Mucosa of gallbladder (tissue), 1 donor: ENCODE measurements at places on chromosomes 2 and 18. TPM values are rescaled to one million over a fixed set of nuclear protein-coding genes. Genes with fewer than 3 reads are reported as not detected.
A peak's percentile ranks its signal among the peaks of the same experiment; 100 is the strongest.

The IMP4 gene
- 59.7 TPM for total RNA-seq

The WNT6 gene
- 1.5 TPM for total RNA-seq

DNA sequence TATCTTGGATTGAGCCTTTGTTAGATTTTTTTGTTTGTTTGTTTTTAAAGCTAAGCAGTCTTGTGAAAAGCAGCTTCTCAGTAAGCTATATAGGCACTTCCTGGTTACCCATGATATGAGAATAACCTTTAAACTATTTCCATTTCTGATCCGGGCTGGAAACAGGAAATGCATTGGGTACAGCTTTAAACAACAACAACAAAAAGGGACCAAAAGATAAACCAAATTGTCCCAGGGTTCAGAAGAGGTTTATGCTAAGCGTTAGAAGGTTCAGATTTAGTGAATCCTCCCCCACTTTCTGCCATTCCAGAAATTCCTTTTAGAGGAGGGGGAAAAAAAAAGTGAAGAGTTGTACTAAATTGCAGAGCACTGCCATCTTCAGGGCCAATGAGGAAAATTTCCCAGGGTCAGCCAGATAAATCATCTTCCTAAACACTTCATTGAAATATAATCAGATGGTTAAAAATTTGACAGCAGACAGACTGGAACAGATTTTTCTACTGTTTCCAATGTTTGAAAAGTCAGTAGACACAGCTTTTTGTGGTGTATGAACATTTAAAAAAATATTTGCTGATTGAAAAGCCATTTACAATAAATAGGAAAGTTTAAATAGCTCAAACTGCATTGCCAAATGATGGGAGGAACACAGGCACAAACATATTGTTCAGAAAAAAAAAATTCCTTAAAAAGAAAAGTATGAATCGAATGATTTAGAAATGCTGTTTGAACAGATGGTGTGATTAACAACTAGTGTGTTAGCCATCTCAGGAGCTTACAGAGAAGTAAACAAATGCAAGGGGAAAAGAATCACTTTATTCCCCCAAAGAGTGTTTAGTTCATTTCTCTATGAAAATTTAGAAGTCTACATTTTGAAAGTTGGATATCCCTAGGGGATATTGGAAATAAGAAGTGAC is 189.9 kb upstream of the TANK start:
- peak; percentile 38 for DNase-seq

The REG1B gene
- total RNA-seq: 8.1 TPM

DNA sequence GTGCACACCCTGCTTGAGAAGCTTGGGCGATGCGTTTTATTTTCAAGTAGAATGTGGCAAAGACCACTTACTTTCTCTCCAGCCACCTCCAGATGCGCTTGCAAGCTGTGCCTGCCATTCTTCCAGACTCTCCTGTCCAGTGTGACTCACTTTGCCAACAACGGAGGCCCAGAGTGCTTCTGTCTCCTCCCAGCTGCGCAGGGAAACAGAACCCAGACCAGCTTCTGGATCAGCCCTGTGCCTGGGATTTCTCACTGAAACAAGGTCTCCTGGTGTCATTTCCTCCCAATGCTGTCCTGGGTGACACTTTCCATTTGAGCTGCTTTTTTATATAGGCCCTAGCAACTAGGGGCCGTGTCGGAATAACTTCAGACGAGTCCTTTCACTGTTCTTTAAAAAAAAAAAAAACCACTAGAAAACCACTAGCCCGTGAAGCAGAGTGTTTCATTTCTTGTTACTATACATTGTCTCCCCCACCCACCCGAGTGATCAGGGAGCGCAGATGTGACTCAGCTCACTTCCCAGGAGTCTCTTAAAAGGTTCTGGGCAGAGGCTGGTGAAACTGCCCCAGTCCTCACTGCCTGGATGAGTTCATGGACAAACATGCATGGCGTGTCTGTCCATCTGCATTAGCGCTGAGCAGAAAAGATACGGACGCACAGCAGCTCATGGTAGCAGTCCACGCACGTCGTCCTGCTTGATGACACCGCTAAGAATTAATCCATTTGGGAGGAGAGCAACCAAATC is 25.3 kb upstream of the RPL31 start:
- peak; percentile 48 for DNase-seq

DNA sequence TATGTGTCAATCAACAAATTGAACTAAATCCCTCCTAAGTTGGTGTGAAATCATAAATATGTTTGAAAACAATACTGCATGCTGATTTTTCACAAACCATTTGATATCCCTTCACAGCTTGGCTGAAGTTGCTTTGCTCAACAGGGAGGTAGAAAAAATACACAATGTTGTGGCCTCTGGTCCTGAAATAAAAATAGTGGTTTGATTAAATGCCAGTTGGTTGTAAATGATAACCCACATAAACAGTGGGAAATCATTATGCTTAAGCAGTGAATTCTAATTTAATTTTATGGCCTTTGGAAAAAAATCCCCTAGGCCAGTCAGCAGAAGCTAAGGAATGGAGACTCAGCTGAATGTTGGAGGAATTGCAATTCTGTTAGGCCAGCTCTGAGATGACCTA is 359.4 kb upstream of the CWC22 start:
- no peak for DNase-seq

The KCNS3 gene
- total RNA-seq: 6.5 TPM

The HOXD13 gene
- not detected for total RNA-seq

DNA sequence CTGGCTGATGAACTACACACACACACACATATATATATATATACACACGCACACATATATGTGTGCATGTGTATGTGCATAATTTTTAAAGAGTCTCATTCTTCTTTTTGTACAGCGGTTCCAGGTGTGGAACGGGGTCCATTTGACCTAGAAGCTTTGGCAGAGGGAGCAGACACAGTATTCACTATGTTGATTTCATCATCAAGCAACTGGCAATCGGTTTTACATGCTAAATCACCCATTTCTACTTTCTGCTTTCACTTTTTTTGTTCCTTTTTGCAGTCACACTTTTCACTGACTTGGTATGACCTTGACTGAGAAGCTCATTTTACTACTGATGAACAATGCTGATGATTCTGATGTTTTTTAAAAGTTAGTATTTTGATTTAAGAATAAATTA is 63.0 kb upstream of the PGAP1 start:
- DNase-seq: no peak

DNA sequence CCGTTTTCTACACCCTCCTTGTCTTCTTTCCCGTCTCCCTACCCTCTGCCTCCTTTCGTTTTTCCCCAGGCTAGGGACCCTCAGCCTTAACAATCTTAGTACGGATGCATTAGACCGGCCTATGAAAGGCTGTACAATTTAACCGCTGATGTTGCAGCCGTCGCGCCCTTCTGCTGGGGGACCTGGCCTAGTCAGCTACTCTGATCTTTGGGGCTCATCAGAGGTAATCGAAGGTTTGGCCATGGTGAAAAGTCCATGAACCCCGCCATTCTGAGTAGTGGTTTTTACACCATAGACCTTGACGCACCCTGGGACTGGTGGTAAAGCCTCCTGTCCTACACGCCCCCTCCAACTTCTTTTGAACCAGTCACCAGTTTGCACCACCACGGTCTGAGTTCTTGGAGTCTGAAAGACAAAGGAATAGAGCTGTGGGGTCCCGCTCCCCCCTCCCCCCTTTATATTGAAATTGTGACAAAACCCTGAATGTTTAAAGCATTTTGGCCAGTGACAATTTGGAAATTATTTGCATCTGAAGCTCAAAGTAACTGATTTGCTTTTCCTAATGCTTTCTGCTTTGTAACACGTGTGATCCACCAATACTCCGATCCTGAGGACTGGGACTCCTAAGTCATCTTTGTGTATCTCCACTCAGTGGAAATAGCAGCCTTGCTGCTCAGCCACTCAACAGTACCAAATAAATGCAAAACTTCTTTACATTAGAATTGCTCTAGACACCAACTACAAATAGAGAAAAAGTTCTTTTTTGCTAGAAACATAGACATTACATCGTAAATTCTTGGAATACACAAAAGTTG is 642 bp upstream of the SRSF7 start:
- DNase-seq: no peak

The HOXD4 gene
- 1.0 TPM for total RNA-seq

- DNase-seq: no peak
Measured at GRCh38 chr18:11154368-11154989, 5.1 kb upstream of the PIEZO2 start.

DNA sequence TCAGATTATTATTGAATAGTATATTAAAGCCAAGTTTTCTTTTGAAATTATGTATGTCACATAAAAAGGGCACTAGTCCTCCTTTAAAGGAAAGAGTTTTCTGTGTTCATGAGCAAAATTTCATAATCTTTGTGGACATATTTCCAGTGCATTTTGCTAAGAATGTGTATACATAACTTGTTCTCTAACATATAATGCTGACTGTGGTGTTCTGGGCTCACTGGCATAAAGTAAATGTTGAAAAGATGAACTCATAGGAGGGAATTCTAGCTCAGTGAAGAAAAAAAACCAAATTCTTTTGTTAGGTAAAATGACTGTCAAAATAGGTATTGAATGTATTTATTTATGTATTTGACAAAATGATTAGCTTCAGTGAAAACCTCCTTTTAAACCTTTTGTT is 6.2 kb downstream of the KCNJ13 start:
- no peak for DNase-seq

The B3GNT7 gene
- 281 TPM for total RNA-seq

The REEP1 gene
- 21.2 TPM for total RNA-seq

The CDH19 gene
- 4.0 TPM for total RNA-seq

- DNase-seq: no peak
Measured at GRCh38 chr2:156455361-156455975, 19.3 kb downstream of the GPD2 start.

The CD8B gene
- 4.1 TPM for total RNA-seq

The MEP1B gene
- 0.78 TPM for total RNA-seq

DNA sequence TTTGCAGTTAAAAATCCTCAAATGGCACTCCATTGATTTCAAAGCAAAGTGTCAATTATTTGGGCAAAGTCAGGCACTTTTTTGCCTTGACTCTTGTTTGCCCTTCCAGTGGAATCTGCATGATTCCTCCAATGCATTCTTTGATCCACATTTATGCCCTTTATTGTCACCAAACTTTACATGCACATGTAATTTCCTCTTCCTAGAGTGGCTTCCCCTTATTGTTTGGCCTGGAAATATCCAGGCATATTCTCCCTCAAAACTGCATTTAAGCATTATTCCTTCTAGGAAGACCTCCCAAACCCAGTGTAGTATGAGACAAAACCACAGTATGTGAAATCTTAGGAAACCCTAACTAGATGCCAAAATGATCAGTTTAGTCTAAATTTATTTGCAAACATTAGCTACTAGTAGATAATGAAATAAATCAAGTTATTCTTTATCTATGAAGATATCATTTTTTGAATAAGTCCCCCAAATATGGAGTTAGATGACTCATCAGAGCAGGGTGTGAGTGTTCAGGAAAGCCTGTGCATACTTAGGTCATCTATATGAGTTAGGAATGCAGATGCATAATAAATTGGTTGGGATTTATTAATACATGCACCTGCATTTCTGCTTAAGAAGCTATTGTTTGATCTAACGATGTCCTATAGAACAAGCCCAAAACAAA is 433.3 kb upstream of the TCF4 start:
- DNase-seq: no peak

DNA sequence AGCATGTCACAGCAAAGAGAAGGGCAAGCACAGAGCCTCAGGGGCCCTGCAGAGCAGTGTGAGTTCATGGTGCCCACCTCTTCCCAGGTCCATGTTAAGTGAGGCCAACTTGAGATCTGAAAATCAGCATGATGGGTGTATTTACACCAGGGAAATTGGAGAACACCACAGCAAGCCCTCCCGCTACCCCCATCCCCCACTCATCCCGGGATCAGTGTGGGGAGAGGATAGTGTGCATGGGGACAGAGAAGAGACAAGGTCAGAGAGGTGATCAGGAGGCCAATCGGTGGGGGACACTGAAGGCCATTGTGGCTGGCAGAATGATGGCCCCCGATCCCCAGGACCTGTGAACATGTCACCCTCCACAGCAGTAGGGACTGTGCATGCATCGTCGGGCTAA is 54.7 kb downstream of the PTGR3 start:
- DNase-seq: no peak

DNA sequence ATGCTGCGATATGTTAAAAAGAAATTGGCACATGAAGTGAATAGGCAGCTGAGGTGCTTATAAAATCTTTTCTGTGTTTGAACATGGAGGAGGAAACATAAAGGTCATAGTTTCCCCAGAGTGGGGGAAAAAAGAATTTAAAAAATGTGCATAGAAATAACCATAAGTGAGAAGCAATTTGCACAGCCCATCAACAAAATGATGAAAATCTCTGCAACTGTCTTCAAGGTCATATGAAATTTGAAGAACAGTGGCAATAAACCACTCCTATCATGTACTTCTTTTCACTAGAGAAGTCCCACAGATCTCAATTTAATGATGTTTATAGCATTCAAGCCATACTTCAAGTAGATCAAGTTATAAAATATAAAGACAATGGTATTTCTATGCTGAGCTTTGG is 46.7 kb upstream of the ZNF804A start:
- DNase-seq: no peak

GRCh38 chr2:39469807-39470206 is 32.7 kb upstream of the MAP4K3 start:
- peak; percentile 64 for DNase-seq

The MC2R gene
- total RNA-seq: not detected

The RAB6C gene
- total RNA-seq: 0.23 TPM

The C1GALT1C1L gene
- total RNA-seq: 0.92 TPM

The COLEC12 gene
- total RNA-seq: 4.9 TPM

DNA sequence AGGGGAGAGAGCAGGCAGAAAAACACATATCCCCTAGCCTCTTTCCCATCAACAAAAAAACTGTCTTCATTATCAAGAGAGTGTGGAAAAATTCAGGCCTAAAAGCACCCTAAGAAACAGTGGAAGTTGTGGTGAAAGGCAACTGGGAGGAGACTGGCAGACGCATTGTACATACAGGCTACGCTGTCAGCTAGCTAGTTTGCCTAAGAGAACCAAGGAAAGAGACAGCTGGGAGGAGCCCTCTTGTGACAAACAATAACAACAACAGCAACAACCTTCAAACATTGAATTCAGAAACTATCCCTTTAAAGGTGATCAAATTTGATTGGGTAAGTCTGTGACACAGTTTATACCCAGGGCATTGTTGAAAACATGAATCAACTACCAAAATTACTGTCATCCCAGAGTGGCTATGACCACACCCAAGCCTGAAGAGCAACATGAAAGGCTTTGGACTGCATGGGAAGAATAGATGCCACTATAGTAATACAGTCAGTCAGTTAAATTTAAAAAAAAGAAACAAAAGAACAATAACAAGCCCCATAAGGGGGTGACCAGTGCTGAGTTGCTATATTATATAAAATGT is 88.9 kb upstream of the CRIM1 start:
- DNase-seq: no peak

The MTCL1 gene
- total RNA-seq: 182 TPM

DNA sequence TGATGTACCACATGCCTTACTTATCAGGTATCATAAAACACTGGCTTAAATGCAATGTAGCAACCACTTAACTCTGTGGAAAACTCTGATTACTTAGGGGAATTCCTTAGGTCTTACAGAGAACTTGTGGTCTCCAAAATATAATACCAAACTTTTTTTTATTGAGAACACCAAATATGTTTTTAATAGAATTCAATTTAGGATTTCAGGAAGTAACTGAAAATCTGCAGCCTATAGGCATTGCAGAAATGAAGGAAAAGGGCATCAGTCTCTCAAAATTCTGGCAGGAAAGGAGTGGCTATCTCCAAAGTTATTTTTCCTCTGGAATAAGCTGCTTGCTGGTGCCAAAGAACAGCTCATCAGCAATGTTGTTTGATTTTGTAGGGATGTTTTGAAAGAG is 105.3 kb upstream of the UGP2 start:
- DNase-seq: no peak

- DNase-seq: no peak
Measured at GRCh38 chr2:229910832-229911412, 10.9 kb downstream of the TRIP12 start.
